ENCODE measurements at places on chromosomes 2 and 18. TPM values are rescaled to one million over a fixed set of nuclear protein-coding genes. Genes with fewer than 3 reads are reported as not detected.

CD8A gene
- total RNA-seq = not detected

SLC11A1 gene
- total RNA-seq = 1.1 TPM

DCDC2C gene
- total RNA-seq = not detected

DNA sequence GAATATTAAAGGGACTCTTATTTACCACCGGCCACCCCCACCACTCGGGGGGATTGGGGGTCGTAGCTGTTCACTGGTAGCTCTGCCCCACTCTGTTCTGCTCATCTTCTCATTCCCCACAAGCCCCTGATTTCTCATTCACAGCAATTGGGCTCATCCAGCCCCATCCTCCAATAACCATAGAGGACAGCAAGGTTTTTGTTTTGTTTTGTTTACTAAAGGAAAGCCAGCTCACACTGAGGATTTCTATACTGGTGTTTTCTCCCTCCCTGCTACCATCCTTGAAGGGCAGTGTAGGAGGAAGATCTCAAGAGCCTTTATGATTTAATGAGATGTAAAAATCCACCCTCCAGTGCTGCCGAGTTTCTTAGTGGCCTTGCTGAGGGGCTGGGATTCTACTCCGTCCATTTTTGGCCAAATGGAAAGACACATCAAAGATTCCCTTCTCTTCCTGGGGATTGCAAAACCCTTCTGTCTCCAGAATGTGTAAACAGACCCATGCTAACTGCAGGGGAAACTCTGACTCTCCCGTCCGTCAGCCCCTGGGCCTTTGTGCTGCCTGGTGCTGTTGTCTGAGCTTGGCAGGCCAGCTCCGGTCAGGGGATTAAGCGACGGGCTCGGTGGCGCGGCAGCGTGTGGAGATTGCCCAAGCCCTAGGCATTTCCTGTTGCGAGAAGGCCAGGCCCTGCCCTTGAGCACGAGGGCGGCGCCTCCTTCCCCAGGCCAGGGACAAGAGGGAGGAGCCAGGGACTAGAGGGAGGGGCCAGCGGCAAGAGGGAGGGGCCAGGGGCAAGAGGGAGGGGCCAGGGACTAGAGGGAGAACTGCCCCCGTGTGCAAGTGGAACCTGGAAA lies 165.0 kb downstream of the ANTXR1 start:
- peak overlapping the region; percentile 1 for H3K4me3 ChIP-seq
- H3K27ac ChIP-seq = peak overlapping the region; percentile 71
- peak; percentile 94 for DNase-seq
- peaks cover 16% of the 10 kb centered on the region for H3K4me1 ChIP-seq

- peak; percentile 28 for DNase-seq
- peak within 1 kb of the TSS; percentile 82 for H3K4me3 ChIP-seq
- no peaks in the 10 kb centered on the region for H3K27me3 ChIP-seq
- H3K27ac ChIP-seq = peak within 1 kb of the TSS; percentile 93
- H3K4me1 ChIP-seq = peaks cover 30% of the 10 kb centered on the region
Observed at GRCh38 chr2:37324786-37325624, at the start of gene PRKD3. Gene PRKD3 (minus strand): TSS chr2:37324833. CDS start chr2:37316524, 8,309 bp downstream.

All from gastrocnemius medialis (tissue), 4 donors.